ENCODE measurements at places on chromosomes 4 and X.

GRCh38 chrX:46226422-46226821 lies 318.8 kb downstream of the ZNF674 start:
- no peak for DNase-seq

DNA sequence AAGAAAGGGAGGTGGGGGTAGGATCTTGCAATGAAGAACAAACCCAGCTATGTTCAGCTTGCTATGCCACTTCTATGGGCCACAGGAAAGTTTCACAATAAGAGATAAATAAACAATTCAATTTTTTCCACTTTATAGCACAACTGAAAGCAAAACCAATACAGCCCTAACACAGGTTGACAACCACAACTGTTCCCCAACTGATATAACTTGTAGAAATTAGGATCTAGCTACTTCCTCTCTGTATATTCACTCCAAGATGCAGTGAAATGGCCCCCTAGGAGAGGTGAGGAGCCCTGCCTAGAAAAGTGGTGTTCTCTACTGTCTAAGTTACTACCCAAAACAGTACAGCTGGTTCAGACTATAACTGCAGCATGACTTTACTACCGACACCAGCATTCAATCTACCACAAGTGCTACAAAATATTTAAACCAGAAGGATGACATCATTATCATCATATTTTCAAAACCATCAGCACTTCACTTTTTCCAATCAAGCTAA lies 77.0 kb downstream of the FBXW7 start:
- peak; percentile 21 for DNase-seq

DNA sequence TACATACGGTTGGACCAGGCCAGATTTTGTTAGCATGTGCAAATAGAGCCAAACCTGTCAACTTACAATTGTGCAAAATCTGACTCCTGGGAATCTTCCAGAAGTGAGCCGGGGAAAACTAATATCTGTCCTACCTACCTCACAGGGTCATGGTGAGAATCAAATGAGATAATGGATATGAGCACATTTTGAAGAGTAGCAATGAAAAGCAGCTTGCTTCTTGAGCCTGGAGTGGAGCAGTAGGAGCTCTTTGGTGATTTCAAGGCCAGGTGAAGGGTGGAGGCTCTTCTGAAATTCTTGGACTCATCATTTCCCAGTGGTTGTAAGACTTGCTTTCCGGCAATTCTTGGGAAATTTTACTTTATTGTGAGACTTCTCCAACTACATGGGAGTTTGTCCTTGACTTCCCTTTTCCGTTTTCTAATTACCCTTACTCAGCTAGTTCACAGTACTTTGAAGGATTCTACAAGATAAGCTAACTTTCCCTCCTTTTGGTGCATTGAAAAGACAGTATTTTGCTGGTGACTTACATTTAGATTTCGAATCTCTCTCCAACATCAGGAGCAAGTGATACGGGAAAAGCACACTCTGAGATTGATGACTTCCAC lies 12.2 kb downstream of the PLAC1 start:
- no peak for DNase-seq

GRCh38 chrX:132848296-132848970 lies 110.0 kb downstream of the HS6ST2 start:
- no peak for DNase-seq

DNA sequence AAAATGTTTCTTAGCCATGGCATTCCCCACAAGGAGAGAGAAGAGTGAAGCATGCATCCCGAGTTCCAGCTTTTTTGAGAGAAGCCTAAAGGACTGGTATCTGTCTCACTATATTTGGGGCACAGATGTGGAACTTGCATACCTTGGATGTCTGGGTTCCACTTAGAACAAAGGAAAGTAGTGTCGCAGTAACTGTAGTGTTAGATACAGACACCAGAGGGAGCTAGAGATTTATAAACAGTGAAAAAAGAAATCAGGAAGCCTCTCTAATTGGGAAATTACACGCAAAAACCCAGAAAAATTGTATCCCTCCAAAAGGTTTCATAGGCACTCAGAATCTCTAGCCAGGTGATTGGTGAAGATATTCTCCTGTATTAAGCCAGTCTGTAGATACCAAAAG lies 34.4 kb downstream of the AGTR2 start:
- DNase-seq, result no peak
